ENCODE measurements at places on chromosomes 11 and 22.
A peak's percentile ranks its signal among the peaks of the same experiment; 100 is the strongest.

GRCh38 chr11:32935462-32936029 is 42.9 kb downstream of the QSER1 start:
- DNase-seq: no peak

- no peak for DNase-seq
Measured at GRCh38 chr22:37416827-37417226, 10.5 kb downstream of the ELFN2 start.

- no peak for DNase-seq
Measured at GRCh38 chr11:9069256-9069655, 22.1 kb downstream of the SCUBE2 start.

DNA sequence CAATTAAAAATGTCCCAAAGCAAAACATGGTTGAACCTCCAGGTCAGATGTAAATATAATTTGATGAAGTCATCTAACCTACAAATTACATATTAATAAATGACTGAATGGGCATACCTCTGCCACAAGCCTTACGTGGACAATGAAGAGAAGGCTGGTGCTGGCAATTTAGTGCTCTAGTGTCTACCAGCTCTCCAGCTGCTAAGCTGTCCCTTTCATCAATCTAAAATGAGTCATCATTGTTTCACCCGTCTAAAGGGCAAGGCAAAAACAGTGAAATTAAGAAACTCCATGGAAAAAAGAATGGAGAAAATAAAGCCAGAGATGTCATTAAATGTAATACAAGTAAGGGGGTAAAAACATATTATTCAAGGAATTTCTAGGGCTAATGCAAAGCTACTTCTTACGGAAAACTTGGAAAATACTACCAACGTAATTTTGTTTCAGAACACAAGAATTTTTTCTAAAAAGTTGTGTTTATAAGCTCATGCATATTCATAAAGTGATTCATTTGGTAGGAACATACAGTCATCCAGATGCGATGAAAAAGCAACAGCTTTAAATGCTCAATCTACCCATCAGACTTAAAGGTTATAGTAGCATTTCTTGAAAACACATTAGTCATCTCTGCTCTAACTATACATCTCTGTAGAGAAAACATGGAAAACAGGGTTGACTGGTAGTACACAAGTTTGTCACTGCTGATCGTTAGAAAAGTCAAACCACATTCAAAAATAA is 71.5 kb downstream of the SIK3 start:
- no peak for DNase-seq

- no peak for DNase-seq
Measured at GRCh38 chr11:93622043-93622442, 39.4 kb upstream of the CEP295 start.

DNA sequence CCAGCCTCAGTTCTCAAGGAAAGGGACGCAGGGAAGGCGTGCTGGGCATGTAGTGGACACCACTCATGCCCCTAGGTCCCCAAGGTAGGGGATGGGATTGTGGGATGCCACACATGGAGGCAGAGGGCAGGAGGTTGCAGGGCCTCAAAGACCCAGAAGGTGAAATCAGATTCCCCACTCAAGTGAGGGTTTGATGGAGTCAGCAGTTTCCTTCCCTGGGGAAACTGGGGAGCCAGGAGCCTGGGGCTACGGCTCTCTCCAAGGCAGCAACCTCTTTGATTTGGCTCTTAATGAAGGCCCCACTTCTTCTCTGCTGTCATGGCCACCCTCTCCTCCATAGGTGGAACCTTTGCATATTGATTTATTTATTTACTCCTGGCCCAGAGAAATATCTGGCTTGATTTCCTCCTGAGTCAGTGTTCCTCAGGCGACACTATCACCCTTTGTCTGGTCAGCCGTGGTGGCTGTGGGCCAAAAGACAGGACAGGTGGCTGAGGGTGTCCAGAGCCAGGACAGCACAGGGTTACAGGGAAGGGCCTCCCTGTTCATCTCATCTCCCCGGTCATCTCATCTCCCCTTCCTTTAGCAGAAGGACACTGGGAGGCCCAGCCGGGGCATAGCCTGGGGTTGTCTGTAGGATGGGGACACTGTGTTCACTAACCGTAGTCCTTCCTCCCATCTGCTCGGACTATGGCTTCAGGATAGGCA is 9.6 kb downstream of the GNAZ start:
- DNase-seq: no peak

DNA sequence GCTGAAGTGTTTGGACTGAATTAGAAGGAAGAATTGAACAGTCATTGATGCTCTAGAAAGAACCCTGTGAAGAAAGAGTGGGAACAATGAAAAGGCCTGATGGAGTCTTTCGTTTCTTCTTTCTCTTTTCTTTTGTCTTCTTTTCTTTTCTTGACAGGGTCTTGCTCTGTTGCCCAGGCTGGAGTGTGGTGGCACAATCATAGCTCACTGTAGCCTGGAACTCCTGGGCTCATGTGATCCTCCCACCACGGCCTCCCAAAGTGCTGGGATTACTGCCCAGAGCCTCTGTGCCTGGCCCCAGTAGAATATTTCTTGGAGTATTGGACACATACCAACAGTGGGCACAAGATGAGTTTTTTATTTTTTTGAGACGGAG is 1.1 kb downstream of the FEN1 start:
- no peak for DNase-seq

GRCh38 chr11:45267052-45267451 is 19.1 kb downstream of the SYT13 start:
- peak; percentile 87 for DNase-seq

DNA sequence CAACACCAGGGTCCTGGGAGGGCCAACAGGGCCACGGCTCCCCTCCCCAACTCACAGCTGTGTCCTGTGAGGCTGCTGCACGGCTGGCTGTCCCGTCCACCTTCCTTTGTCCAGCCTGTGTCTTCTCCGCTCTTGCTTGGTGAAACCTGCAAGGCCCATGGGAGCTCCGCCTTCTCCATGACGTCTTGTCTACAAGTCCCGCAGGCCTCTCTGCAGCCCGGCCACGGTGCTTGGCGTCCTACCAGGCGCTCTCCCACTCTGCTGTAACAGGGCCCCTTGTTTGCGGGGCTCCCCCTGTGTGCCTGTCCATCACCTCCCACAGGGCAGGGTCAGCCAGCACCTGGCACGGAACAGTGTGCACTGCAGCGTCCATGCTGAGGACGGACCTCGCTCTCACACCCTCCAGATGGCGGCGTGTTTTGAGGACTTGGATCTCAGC is 866.8 kb downstream of the TBC1D22A start:
- no peak for DNase-seq

- DNase-seq: no peak
Measured at GRCh38 chr22:47209040-47209514, 446.6 kb downstream of the TBC1D22A start.

DNA sequence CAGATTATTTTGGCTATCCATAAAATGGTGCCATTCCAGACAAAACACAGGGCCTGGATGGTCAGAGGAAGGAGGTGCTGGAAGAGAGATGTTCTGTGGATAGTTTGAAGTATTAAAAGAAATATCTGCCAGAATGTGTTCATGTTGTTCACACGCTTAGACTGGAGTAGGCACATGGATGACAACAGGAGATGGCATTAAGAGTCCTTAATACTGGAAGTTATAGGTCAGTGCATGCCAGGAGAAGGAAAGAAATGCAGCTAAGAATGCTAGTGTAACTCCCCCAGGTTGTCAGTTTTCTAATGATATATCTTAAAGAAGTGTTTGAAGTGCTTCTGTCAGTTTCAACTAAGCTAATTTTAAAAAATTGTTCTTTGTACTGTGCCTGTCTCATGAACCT is 20.2 kb downstream of the KREMEN1 start:
- DNase-seq: no peak

GRCh38 chr11:116721988-116722387 is 50.8 kb downstream of the BUD13 start:
- DNase-seq: no peak

DNA sequence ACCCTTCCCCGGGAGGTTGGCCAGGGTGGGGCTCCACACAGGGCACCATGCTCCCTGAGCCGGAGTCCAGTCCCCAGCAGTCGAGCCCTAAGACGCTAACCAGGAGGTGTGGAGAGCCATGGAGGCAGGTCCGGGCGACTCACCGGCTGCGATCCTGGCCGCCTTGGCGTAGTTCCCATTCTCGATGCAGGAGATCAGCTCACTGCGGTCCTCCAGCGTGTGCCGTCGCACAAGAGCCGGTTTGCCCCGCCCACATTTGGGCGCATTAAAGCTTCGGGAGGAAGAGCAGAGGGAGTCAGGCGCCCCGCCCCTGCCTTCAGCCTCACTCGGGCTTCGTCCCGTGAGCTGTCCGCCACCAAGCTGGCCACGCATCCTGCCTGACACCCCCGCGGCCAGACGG is 50.8 kb downstream of the BRD1 start:
- no peak for DNase-seq

- DNase-seq: no peak
Measured at GRCh38 chr11:47282462-47282861, 12.5 kb downstream of the MADD start.

DNA sequence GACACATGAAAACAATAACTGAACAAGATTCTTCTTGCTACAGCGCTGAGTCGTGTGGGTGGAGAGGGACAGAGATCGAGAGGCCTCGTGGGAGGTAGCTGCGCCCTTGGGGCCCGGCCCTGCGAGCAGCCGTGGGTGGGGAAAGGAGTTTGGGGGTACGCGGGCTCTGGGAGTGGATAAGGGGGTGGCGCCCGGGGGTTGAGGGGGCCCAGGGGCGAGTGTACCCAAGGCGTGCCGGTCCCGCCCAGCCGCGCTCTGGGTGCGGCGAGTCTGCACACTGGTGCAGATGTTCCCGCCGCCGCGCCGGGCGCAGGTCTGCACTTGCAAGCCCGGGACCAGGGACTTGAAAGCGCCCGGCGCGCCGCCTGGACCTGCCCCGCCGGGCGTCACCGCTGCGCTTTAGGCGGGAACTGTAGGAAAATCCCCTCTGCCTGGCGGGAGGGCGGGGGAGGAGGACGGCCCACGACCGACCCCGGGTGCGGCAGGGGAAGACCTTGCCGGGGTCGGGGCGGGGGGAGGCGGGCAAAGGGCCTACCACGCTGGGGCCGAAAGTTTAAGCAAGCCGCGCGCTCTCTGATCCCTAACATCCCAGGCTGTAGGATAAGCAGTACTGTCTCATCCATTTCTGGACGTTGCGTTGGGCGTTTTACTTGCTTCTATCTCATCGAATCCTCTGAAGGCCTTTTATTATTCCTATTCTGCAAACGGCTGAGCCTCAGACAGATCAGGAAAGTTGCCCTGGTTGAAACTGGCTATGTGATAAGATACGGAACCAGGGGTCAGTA is 1.4 kb upstream of the KREMEN1 start:
- peak; percentile 91 for DNase-seq

DNA sequence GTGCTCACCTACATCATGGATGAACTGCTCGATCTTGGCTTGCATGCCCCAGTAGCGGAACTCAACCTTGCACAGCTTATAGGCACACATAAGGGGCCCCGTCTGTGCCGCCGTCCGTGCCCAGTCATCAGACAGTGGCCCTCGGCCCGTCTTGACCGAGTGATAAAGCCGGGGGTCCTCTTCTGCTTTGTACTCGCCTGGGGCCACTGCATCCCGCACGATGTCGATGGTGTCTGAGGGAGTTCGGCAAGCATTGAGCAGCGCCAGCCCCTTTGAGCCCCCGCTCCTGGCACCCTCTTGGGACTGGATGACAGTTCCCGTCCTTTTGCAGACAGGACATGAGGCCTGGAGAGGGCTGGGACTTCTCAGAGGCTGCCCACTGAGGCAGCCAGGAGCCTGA is 3.3 kb downstream of the PITPNM1 start:
- no peak for DNase-seq

DNA sequence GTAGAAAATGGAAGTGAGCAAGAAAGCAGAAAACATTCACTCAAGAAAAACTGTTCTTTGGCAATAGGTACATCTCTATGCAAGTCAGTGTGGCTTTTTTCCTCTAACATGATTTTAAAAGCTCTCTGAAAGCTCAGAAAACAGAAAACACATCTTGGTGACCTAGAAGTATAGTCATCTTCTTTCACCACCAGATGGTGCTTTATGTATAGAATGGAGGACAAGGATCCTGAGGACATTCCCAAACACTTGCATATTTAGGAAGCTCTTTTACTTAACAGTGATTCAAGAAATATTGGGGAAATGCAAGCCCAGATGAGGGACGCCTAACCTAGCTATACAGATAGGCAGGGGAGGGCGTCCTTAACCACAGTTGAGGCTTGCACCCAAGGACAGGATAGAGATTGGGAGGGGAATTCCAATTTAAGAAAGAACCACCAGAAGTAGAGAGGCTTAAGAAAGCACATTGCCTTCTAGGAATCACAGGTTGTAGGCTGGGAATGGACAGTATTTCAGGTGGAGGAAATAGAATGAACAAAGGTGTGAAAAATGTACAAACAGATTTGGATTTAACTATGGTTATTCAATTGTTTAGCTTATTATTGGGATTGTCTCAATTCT is 13.8 kb upstream of the CCDC81 start:
- peak; percentile 70 for DNase-seq

DNA sequence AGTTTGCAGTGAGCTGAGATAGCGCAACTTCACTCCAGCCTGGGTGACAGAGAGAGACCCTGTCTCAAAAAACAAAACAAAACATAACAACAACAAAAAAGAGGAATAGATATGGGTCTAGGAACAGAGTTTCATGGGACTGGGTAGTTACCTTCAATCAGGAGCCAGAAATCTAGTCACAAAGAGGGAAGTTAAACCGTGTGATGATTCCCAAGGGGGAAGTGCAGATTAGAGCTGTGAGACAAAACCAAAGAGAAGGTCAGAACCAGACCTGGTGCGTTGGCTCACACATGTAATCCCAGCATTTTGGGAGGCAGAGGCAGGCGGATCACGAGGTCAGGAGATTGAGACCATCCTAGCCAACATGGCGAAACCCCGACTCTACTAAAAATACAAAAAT is 42.1 kb upstream of the LARGE1 start:
- no peak for DNase-seq

DNA sequence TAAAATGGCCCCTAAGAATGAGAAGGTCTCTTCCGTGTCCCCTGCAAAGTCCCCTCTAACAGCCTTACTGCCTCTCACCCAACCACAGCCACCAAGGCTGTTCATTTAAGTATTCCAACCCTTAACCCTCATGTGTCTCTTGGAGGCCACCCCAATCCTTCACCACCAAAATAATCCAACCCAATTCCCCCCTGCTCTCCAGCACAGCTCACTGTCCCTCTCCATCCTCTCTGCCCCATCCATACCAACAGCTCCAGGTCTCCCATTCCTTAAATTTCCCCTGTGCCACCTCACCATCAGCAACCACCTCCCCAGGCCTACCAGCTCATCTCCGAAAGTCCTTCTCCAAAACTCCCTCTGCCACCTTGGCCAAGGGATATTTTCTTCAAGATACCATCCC is 1.4 kb downstream of the FAM168A start:
- DNase-seq: no peak

DNA sequence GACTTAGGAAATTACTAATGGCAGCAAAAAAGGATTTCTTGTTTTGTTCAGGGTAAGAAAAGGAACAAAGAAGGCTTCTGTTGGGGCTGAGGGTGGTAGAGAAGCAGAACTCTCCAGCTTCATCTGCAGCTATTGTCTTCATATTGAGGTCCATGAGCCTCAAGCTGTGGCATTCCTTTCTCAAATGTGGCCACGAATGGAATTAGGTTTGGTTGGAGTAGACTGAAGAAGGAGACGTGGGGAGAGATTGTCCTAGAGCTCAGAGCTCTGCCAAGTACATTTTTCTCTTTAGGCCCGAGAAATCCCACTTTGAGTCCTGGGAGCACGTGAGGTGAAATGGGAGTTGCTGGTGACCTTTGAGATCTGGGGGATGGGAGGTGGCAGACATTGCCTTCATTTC is 25.8 kb upstream of the MYOD1 start:
- no peak for DNase-seq
